ENCODE measurements at places on chromosomes 2 and 18.

GRCh38 chr2:143934626-143935481 lies 585.1 kb downstream of the ZEB2 start:
- no peak for DNase-seq
- peaks cover 3% of the 10 kb centered on the region for H3K4me1 ChIP-seq
- H3K27ac ChIP-seq: no peak overlapping the region
- peak overlapping the region; percentile 22 for H3K4me3 ChIP-seq
- H3K27me3 ChIP-seq: no peaks in the 10 kb centered on the region

GRCh38 chr2:238125127-238125885 lies 13.2 kb upstream of the KLHL30 start:
- no peak for DNase-seq
- peaks cover 3% of the 10 kb centered on the region for H3K4me1 ChIP-seq
- no peaks in the 10 kb centered on the region for H3K36me3 ChIP-seq
- no peak overlapping the region for H3K27ac ChIP-seq

- no peaks in the 10 kb centered on the region for H3K27me3 ChIP-seq
- no peaks in the 10 kb centered on the region for H3K4me1 ChIP-seq
- H3K4me3 ChIP-seq: no peak overlapping the region
- no peak overlapping the region for H3K27ac ChIP-seq
- DNase-seq: no peak
These were observed 133.3 kb upstream of the UNC80 start for GRCh38 chr2:209638346-209638745.

DNA sequence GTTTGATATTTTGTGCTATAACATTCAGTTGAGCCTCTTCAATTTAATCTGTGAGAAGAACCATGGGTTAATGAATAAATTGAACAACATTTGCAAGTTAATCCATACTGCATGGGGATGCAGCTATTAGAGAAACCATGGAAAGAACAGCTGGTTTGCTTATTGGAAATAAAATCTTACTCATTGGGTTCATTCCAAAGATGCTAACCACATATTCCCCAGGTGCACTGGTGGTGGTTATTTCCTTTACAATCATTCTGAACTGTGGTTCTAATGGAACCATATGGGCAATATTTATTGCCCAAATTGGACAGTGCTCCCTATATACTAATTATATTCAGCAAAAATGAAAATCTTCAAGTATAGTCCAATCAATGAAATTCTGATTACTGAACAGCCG lies 1200.4 kb upstream of the CDH2 start:
- no peak overlapping the region for H3K4me3 ChIP-seq
- no peaks in the 10 kb centered on the region for H3K36me3 ChIP-seq
- no peaks in the 10 kb centered on the region for H3K4me1 ChIP-seq
- no peak for DNase-seq
- no peak overlapping the region for H3K27ac ChIP-seq

DNA sequence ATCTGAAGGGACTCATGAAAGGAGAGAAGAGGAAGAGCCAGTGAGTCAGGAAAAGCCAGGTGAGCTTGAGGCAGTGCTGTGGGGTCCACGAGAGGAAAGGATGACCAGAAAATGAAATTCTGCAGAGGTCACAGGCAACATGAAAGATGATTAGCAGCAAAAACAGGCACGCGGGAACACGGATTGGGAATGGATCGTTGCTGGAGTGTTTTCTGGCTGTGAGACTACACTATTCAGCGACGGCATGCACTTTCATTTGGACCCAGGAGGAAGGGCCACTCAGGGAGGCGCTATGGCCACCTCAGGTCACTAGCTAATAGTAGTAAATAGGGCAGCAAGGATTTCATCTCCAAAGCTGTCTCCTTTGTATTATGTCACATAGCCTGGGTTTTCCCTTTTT lies 44.8 kb downstream of the ZNF532 start:
- no peaks in the 10 kb centered on the region for H3K36me3 ChIP-seq
- H3K4me1 ChIP-seq: peaks cover 55% of the 10 kb centered on the region
- no peaks in the 10 kb centered on the region for H3K27me3 ChIP-seq
- no peak for DNase-seq

DNA sequence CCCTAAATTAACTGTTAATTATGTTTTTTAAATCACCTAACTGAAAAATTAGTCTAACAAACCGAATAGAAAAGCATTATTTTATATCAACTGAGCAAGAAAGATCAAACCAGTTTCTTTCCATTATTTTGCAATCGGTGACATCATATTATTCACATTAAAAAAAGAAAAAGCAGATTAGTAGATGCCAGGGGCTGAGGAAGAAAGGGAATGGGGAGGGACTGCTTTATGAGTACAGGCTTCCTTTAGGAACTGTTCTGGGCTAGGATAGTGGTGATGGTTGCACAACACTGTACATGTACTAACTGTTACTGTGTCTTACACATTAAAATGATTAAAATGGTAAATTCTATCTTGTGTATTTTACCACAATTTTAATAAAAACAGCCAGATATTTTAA lies 59.3 kb downstream of the COBLL1 start:
- no peaks in the 10 kb centered on the region for H3K27me3 ChIP-seq
- no peak for DNase-seq
- H3K4me1 ChIP-seq: no peaks in the 10 kb centered on the region
- no peak overlapping the region for H3K27ac ChIP-seq
- H3K4me3 ChIP-seq: no peak overlapping the region

- H3K4me3 ChIP-seq: no peak overlapping the region
- no peak for DNase-seq
- no peaks in the 10 kb centered on the region for H3K36me3 ChIP-seq
- H3K4me1 ChIP-seq: peaks cover 13% of the 10 kb centered on the region
- H3K27me3 ChIP-seq: no peaks in the 10 kb centered on the region
- H3K27ac ChIP-seq: no peak overlapping the region
These were observed 71.1 kb downstream of the ANKRD44 start for GRCh38 chr2:197239434-197239833.

DNA sequence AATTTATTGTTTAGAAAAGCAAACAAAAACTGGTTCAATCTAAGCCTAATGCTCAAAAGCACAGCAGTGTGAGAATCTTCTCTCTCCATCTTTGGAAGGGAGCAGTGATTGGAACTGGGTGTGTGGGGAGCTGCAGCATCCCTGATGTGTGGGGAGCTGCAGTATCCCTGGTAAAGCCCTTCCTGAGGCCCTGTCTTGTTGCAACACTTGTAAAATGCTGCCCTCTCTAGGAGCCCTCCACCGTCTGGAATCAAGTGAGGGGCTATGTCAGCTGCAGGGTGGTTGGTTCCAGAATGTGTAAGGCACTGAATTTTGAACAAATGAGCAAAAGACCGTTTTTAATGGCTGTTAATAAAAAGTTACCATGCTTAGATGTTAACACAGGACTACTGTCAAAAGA lies 147.7 kb upstream of the RAB12 start:
- no peaks in the 10 kb centered on the region for H3K27me3 ChIP-seq
- no peaks in the 10 kb centered on the region for H3K36me3 ChIP-seq
- no peak overlapping the region for H3K27ac ChIP-seq
- no peak overlapping the region for H3K4me3 ChIP-seq
- no peaks in the 10 kb centered on the region for H3K4me1 ChIP-seq

DNA sequence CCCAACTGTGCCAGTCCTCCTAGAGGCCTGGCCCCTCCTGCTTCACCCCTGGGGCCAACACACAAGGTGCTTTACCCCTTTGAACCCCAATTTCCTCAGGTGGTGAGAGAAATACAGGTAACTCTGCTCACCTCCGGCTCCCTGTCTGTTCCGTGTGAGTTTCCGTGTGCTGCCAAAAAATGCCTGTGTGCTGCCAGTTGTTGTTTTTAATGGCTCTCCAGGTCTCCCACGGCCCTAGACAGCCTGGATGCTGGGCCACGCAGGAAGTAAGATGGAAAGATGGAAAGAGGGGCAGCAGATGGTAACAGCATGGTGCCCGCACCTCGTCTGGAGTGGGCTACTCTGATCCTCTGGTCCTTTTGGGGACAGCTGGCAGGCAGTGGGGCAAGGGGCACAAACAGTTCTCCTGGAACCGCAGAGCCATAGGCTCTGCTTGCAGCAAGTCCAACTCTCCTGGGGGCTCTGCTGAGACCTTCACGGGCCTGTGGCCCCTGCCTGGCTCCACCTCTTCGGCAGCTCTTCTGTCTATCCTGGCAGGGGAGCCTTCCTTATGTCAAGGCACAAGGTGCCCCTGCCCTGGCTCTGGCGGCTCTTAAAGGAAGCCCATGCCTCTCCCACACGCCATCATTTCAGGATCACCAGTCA lies 4.3 kb upstream of the ARHGEF4 start:
- H3K27ac ChIP-seq: no peak overlapping the region
- H3K4me1 ChIP-seq: no peaks in the 10 kb centered on the region
- no peak overlapping the region for H3K4me3 ChIP-seq

DNA sequence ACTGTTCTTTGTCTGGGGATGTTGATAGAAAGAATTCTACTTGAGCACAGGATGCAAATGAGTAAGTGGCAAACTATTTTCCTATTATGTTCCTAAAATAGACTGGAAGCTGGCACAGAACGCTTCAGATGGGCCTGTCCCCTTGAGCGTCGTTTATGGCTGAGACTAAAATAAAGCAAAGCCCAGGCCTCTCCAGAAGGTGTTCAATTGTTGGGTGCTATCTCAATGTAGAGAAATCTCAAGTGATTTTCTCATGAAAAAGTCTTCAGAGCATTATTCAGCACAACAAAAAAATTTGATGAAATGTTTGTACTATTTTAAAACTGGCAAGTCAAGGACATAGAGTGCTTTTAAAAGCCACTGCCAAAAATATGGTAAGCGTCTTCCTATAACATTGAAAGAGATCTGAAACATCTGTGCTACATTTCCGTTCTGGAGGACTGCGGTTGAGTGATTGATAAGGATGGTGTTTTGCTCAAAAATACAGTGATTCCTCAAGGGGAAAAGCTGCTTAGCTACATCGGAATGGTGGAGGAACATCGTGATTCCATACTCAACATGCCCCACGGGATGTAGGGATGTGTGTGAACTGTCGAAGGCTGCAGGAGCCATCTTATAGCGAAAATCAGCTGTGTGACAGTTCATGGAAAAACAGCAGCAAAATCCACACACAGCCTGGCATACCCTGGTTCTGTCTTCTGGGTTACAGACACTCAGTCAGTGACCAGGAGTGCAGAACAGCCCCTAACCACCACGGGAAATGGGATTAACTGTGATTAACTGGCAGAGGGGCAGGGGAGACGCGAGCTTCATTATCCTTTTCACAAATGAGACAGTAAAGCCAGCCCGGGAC lies 10.4 kb upstream of the LRRFIP1 start:
- no peaks in the 10 kb centered on the region for H3K36me3 ChIP-seq
- no peaks in the 10 kb centered on the region for H3K27me3 ChIP-seq
- peak overlapping the region; percentile 69 for H3K27ac ChIP-seq
